ENCODE measurements at places on chromosomes 16 and 17.

DNA sequence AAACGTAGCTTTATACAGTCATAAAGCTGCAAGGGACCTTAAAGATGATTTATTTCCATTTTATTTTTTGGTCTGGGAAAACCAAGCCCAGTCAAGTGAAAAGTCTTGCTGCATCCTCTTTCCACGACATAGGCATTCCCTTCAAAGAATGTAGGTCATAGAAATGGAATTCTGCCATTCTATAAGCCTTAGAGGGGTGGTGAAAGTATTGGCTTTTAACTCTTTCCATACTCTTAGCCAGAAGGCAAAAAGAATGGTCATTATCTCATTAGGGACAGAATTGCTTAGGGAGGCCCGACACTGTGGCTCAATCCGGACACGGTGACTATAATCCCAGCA lies 7.9 kb upstream of the MSL1 start:
- DNase-seq, result peak; percentile 60

- no peak for DNase-seq
These were observed 39.1 kb upstream of the PABPN1L start for GRCh38 chr16:88905563-88905962.

DNA sequence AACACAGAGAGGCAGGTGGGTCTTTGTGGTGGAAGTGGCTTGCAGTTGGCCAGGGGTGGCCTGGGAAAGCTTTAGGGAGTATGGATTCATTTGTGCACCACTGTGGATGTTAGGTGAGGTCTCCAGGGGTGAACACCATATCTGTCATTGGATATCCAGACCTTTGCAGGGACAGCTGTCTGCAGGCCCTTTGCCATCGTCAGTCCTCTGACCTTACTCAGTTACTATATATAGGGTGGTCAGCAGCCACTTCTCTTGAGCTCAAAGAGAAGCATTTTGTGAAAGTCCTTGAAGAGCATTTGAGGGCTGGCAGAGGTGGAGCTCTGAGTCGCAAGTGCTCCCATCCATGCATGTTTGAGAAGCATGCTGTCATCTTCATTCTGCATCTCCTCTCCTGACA lies 40.4 kb downstream of the TMEM11 start:
- DNase-seq, result no peak

GRCh38 chr16:13702614-13703013 lies 217.3 kb upstream of the ERCC4 start:
- no peak for DNase-seq

DNA sequence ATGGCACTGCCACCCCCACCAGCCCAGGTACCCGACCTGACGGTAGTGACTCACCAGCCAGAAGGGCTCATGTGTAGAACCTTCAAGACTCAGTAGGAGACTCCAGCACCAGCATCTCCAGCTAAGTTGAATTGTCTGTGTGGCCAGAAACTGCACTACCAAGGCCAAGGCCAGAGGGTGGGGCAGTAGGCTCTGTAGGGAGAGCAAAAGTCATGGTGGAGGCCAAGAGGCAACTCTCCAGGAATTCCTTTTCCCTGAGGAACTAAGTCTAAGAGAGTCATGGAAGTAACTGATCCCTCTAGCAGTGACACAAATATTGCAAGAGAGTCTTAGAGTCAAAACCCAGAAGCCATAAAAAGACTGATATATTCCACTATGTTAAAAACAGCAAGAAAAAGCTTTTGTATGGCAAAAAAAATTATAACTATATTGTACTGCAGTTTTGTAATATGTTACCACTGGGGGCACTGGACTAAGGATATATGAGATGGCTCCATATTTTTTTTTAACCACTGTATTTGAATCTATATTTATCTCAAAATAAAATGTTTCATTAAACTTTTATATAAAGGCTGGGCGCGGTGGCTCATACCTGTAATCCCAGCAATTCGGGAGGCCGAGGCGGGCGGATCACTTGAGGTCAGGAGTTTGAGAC lies 30.2 kb upstream of the GUCY2D start:
- DNase-seq, result no peak

DNA sequence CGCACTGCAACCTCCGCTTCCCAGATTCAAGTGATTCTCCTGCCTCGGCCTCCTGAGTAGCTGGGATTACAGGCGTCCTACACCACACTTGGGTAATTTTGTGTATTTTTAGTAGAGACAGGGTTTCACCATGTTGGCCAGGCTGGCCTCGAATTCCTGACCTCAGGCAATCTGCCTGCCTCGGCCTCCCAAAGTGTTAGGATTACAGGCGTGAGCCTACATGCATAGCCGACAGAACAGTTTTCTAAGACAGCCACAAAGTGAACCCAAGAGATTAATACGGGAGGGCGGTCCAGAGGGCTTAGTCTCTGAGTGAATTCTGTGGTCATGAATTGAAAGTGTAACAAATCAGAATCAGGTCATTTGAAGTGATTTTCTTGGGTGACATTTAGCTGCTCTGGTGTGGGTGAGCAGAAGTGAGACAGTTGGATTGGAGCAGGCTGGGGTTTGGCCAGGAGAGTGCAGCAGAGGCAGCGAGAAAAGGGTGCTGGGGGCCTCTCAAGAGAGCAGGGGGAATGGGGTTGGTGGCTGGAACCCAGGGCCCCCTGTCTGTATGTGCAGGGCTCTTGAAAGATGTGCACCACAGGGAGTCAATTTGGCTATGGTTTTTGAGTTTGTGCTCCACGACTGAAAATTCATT lies 231.4 kb upstream of the WSCD1 start:
- DNase-seq, result no peak

DNA sequence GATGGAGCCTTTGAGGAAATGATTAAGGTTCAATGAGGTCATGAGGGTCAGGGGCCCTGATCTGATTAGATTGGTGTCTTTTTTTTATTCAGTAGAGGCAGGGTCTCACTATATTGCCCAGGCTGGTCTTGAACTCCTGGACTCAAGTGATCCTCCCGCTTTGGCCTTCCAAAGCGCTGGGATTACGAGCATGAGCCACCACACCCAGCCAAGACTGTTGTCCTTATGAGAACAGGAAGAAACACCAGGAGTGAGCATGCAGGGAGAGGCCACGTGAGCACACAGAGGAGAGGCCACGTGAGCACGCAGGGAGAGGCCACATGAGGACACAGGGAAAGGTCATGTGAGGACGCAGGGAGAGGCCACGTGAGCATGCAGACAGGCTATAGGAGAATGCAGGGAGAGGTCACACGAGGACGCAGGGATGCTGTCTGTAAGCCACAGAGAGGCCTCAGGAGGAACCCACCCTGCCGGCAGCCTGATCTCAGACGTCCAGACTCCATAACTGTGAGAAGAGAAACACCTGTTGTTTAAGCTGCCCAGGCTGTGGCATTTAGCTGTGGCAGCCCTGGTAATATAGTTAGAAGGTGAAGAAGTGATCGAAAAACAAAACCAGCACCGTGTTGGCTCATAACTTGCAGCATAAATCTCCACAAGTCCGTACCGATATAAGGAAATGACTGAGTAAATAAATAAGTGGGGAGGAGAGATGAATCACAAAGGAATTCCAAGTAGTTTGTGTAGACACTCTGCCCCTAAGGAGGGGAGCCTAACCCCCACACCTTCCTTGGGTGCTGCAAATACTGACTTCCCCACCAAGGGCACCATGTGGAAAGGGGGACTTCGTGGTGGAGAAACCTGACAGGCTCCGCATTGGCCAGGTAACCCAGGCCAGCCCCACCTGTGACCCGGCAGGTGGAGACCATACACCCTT lies 14.6 kb upstream of the CSNK1D start:
- DNase-seq, result peak; percentile 80

GRCh38 chr16:72751076-72751475 lies 296.9 kb downstream of the ZFHX3 start:
- DNase-seq, result no peak

GRCh38 chr17:40552806-40553693 lies 12.2 kb downstream of the CCR7 start:
- no peak for DNase-seq

GRCh38 chr17:50289991-50290702 lies 15.9 kb downstream of the TMEM92 start:
- peak; percentile 99 for DNase-seq

DNA sequence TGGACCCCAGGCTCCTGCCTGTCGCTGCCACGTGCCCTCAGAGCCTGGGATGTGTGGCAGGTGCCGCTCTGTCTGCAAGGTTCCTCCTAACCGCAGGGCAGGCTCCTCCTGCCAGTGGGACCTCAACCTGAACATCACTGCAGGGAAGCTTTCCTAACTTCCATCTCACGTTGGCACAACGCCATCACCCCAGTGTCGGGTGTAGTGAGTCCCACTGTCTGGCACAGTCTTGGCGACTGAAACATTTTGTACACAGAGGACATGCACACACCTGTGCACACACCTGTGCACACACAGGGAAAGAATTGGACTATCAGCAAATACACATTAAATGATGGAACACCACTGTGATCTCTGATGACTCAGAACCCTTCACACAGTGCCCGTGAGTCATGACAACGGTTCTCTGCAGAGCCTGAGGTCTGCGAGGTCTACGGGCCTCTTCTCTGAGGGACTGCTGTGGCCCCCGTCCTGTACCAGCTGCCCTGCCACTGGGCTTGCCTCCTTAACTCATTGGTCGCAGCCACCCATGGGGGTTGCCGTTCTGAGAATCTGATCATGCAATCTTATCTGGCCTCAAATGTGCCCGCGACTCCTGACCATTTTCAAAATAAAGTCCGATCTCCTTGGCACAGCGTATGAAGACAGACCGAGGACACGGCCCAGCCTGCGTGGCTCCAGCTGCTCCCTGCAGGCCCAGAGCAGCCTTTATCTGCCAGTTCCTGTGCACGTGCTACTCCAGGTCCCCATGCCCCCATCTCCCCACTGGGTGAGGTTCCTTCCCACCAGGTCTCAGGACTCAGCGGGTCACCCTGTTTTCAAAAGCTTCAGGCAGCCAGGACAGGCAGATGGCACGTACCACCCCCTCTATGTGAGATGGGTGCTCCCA lies 7.6 kb downstream of the CCDC57 start:
- peak; percentile 62 for DNase-seq

DNA sequence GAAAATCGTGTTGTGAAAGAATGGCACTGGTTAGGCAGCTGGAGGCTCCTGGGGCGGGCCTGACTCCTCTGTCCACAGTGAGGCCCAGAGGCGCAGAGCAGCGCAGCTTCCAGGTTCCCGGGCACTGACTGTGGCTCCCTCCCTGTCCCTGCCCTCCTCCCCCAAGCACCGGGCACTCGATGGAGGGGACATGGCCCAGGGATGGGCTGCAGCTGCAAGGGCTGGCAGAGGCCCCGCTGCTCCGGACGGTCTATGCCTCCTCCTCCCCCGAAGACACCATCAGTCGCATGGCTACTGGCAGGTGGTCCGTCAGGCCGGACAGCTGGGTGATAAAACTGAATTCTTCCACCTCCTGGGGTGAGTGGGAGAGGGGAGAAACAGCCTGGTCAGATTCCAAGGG lies 50.1 kb downstream of the PRMT7 start:
- DNase-seq, result no peak

Data from AG10803 (cell line).